ENCODE measurements at places on chromosomes 7 and 10.

DNA sequence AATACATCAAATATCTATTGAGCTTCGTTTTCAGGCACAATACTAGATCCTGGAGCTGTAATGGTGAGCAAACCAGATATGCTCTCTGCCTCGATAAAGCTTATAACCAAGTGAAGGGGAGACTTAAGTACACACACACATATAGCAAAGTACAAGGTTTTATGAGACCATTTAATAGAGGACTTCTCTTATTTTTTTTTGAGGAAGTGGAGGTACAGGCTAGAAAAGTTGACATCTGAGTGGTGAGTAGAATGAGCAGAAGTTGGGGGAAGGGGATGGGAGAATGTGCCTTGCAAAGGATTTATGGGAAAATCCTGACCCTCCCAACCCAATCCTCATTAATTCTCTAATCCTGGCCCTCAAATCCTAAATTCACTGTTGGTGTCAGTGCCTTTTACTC is 7.7 kb downstream of the CCDC136 start:
- DNase-seq: no peak

DNA sequence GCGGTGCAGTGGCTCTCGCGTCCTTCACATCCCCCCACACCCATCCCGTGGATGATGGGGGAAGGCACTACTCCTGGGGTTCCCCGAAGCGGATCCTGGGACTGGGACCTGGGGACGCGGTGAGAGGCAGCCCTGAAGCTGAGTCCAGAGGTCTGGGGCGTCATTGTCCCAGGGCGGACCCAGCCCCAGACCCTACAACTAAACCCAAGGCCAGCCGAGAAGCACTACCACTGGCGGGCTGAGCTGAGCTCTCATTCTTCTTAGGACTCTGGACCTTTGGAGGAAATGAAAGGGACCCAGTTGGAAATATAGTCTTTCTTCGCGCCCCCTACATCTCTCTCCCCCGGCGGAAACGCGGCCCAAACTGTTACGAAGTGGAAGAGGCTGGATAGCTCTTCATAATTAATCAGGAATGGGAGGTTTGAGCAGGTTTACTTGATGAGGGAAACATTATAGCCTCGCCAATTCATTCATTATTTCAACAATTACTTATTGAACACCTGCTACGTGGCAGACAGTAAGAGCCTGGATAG is 389 bp upstream of the FBXL15 start:
- no peak for DNase-seq

- DNase-seq: peak; percentile 88
Observed at GRCh38 chr10:5094265-5095205, at the start of gene AKR1C3. TSS of gene AKR1C3 (plus strand) at chr10:5094414. CDS start at chr10:5094445, 31 bp downstream.

DNA sequence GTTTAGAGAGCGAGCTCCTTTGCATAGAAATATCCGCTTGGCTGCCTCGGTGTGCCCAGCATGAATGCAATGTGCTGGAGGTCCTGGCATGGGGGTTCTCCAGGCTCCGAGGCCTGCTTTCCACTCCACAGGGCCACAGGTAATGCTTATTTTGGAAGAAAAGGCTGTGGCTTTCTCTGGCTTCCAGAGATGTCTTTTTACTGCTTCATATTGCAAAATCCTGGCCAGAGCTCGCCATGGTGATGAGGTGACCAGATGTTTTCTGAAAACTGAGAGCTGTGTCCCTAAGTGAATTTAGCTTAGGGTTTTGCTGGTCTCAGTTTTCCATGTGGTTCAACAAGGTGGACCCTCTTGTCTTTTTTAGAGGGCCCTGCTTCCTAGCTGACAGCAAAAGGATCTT is 65.2 kb downstream of the BMPER start:
- no peak for DNase-seq

DNA sequence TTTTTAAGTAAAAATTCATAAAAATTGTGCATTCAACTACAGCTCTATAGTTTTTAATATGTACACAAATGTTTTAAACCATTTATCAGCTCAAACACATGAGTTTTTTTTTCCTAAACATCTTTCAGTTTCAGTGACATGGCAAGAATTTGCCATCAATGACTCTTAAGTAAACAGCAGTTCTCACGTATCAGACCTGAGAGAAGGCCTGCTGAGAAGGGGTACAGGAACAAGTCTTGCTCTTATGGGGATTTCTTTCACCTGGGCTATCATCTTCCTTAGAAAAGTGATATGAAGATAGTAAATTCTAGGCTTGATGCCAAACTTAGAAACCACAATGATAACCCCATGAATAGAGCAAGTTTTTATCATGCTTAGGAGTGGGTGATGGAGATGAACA is 467.8 kb downstream of the ARL4A start:
- no peak for DNase-seq

DNA sequence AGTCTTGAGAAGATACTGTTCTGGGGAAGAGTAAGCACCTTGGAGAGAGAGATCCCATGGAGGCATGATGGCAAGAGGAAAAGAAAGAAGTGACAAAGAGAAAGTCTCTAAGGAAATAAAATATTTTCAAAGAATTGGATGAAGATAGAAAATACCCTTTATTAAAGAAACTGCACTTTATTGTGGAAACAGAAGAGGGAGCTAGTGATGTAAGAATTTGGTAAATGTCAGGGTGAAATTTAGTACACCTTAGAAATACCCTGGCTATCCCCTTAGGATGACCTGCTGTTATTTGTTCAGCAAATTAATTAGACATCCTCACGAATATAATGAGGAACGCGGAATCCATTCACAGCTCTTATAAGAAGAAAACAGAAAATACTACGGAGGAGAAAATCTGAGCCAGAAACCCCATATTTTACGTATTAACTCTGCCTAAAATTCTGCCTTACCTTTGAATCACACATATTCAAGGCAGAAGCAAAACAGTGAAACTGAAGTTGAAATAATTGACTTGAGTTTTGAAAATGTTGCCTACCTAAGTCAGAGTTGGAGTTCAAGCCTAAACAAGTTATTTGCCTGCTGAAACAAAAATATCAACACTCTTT is 90.7 kb downstream of the TFPI2 start:
- DNase-seq: peak; percentile 44

- DNase-seq: no peak
Observed at GRCh38 chr7:92013611-92014010, 72.9 kb downstream of the AKAP9 start.

DNA sequence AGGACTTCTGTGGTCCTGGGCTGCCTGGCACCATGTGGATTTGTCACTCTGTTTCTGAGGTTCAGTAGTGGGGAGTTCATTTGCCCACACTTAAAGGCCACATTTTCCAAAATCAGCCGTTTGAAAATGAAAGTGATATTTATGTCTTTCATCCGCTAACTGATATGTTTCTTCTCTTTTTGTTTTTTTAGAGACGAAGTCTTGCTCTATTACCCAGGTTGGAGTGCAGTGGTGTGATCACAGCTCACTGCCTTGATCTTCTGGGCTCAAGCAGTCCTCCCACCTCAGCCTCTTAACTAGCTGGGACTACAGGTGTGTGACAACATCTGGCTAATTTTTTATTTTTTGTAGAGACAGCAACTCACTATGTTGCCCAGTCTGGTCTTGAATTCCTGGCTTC is 58.6 kb downstream of the EBLN1 start:
- no peak for DNase-seq

DNA sequence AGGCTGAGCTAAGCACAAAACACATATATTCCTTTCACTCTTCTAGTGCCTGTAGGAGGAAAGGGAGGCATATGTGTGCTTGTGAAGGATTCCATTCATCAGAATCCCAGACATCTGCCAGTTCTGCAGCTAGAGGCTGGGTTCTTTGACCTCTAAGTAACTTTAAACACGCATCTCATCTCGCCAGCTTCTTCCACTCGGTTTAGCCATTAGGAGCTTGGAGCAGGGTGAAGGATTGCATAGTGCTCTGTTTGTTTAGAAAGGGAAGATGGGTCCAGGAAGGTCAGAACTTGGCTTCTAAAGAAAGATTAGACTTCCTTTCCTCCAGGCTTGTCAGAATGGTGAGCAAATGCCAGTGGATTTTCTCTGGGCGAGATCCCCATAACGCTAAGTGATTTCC is 43.6 kb downstream of the HK1 start:
- DNase-seq: no peak

DNA sequence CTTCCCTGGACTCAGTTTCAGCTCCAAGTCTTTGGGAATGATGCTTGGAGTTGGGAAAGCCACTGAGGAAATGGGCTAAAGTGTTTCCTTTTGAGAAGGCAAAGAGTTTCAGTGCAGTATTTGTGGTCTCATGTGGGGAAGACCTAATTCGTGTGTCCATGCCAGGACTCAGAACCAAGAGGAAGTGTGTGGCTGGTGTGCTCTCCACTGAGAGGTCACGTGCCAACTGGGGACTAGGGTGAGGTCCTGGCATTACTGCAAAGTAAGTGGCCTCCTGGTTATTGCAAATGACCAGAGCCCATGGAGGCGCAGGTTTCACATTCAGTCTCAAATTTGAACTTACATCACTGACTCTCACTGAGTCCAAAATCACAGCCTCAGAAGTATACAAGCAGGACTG is 48.6 kb upstream of the ITPRID1 start:
- DNase-seq: no peak

GRCh38 chr10:72260239-72260975 is 13.3 kb upstream of the DDIT4 start:
- DNase-seq: peak; percentile 77

DNA sequence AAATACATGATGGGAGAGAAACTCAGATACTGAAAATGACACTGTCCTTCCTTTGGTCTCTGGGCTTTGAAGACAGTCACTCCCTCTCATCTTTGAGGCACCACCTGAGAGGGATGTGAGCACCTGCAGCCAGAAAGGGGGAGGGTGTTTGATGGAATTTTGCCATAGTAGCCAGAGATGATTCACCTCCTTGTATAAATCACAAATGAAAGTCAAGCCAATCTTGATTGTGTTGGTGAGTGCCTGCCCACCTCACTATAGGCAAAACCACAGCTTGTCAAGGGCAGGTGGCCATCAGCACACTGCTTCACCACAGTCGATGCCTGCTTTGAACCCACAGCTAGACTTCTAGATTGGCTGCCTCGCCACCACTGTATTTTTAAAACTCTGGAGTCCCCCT is 48.2 kb downstream of the PON1 start:
- no peak for DNase-seq

DNA sequence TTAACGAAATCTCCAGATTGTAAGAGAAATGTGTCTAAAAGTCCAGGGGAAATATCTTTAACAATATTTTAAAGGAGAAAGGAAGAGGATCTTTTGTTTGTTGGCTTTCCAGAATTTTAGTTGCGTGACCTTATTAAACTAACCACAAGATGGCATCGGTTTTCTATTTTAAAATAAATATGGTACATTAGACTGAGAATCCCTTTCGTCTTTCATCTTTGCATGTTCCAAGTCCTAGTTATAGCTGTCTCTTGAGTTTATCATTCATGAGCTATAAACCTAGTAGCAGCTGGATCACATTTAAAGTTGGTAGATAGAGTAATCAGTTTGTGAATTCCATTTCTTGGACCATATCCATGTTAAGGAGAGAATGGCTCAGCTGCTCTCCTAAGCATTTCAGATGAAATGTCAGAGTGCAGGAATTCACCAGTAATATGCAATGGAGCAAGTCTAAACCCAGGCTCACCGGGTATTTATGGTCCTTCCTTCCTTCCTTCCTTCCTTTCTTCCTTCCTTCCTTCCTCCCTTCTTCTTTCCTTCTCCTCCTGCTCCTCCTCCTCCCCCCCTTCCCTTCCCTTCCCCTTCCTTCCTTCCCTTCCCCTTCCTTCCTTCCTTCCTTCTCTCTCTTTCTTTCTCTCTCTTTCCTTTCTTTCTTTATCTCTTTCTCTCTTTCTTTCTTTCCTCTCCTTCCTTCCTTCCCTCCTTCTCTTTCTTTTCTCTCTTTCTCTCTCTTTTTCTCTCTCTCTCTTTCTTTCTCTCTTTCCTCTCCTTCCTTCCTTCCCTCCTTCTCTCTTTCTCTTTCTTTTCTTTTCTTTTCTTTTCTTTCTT is 57.8 kb upstream of the RAB18 start:
- DNase-seq: peak; percentile 71

DNA sequence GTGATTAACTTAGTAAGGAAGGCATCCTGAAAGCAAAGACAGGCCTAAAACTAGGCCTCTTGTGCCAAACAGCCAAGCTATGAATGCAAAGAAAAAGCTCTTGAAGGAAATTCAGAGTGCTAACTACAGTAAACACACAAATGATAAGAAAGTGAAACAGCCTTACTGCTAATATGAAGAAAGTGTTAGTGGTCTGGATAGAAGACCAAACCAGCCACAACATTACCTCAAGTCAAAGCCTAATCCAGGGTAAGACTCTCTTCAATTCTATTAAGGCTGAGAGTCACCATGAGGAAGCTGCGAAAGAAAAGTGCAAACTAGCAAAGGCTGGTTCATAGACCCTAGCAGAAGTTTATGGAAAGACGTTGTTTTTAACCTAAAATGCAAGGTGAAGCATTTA is 66.0 kb downstream of the IPMK start:
- no peak for DNase-seq

Measured in GM23248 (cell line).